ENCODE measurements at places on chromosomes 3 and 15.

DNA sequence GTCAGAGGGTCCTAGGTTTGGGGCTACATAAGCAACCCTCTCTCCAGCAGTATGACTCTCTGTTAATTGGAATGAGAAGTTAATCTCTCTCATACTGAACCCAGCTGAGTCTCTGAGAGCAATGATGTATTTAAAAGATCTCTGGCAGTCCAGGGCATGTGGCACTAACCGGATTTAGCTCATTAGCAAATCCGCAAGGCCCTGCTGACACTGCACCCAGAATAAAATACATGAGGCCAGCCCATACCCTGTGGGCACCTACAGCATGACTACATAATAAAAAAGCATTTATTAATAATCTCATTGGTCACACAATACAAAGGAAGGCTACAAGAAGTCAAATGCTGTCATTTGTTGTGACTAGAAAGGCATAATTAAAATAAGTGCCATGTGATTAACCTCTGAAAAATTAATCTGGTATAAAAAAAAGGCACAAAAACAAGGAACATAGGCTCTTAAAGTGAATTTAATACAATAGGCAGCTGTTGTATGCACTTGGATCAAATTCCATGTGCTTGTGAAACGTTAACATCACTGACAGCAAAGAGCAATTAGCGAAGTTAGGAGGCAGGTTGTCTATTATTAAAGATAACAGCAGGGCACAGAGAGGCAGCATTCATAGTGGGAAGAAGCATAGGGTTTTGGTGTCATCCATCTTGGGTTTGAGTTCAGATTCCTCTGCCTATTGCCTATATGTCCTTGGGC, 381.2 kb downstream of the WDR72 start:
- DNase-seq, result no peak

DNA sequence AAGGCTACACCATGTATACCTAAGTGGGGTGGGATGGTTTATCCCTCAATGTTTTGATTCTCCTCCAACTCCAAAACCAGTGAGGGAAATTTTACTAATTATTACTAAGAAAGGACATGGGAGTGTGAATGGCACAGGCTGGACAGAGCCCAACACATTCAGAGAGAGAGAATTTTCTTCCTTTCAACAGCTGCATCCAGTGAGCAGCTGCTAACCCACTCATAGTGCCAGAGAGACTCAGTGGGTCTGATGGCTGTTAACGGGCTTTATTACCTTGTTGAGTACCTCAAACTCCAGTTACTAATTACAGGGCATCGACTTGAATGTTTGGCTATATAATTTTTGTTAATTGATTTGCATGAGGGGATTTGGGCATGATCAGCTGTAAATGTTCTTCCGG, 75.8 kb downstream of the RORA start:
- no peak for DNase-seq

- DNase-seq, result no peak
These were observed 70.3 kb upstream of the PRICKLE2 start for GRCh38 chr3:64295594-64295993.

DNA sequence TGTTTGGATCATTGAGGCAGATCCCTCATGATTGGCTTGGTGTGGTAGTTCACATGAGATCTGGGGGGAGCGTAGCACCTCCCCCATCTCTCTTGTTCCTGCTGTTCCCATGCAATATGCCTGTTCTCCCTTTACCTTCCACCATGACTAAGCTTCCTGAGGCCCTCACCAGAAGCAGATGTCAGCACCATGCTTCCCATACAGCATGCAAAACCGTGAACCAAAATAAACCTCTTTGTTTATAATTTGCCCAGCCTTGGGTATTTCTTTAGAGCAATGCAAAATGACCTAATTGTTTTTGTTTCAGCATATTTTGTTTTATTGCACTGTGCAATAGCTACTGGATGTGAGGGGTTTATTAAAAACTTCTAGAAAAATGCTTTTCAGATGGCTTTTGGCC, 56.6 kb upstream of the CHST2 start:
- no peak for DNase-seq

GRCh38 chr3:71495708-71496472, 87.6 kb downstream of the FOXP1 start:
- DNase-seq, result peak; percentile 70

- no peak for DNase-seq
These were observed 33.5 kb upstream of the HHATL start for GRCh38 chr3:42736081-42736480.

DNA sequence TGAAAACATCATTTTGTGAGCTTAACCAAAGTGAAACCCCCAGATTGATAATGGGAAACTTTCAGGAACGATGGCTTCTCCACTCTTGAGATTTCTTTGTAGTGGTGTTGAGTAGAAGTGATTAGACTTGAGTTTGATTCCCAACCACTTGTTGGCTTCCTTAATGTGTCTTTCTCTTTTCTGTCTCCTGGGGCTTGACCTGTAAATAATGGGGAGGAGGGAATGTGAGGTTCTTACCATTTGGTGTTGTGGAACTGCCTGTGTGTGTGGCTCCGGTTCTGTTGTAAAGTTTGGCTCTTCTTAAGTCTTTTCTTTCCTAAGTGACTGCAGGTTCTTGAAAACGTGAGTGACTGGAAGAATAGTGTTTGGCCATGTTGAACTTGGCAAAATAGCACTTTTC, 2.7 kb downstream of the CDV3 start:
- no peak for DNase-seq

DNA sequence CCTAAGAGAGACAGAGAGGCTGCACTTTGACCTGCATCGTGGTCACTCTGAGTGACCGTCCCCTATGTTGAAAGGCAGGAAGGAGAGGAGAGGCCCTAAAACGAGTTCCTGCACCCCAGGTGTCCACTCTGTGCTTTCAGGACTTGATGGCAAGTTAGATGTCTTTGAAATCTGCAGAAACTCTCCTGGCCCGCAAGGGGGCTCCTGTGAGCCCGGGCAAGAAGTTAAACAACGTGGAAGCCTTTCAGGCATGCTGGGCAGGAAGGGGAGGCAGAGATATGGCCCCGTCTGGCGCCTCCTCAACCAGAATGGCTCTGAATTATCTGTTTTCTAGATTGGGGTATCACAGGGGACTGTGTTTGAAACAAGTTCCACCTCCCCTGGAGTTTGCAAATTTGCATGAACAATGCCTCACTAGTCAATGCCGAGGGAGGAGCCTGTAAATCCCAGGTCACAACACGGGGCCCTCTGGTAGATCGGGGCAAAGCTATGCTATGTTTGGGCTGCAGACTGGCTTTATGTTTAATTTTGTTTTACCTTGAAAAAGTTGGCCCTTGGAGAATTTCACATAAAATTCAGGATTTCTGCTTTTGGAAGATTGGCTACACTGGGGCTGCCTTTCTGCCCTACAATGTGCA, 9.8 kb downstream of the CTXND1 start:
- DNase-seq, result no peak
